COLO829 (cell line): ENCODE measurements at places on chromosomes 7 and 10.

DNA sequence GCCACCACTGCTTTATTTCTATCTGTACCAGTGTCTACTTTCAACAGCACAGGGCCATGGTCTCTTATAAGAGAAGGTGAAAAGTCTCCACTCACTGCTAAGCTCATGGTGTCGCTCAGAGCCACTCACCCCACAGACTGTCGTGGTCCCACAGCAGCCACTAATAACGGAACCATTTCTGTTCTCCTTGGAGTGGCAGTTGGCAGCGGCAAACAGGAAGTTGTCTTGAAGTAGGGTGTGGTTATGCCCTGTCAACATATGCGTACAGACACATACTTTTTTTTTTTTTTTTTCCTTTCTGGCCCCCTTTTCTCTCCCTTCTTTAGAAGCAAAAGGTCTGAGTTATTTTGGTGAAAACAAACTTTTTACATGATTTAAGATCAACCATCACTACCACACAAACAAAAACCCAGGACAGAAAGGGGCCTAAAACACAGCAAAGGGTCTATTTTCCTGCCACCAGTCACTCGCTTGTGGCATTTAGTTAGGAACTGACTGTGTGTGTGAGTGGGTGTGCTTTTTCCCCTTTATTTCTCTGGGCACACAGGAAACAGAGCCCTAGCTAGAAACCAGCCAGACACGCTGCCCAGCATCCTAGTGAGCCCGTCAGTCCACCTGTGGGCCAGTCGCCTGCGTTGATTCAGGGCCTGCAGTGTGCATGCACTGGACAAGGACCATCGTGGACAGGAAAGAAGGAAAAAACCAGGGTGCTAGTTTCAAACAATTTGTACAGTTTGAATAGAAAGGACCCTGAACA is 96.7 kb upstream of the EFCAB10 start:
- no peak for DNase-seq

DNA sequence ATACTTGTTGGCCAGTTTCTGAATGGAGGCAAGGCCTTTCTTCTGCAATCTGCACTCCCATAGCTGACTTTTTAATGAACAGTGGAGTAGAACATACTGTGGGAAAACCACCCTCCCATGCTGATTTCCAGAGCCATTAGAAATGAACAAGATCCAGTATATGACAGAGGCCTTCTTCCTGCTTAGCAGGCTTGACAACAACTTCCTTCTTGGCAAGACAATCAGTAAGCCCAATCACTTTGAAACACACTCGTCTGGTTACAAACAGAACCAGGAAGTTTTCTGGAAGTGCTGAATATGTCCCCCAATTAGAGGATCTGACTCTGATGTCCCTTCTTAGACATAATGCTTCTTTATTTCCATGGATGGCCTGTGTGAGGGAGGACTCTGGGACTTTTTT is 103.4 kb downstream of the SAMD9 start:
- no peak for DNase-seq

DNA sequence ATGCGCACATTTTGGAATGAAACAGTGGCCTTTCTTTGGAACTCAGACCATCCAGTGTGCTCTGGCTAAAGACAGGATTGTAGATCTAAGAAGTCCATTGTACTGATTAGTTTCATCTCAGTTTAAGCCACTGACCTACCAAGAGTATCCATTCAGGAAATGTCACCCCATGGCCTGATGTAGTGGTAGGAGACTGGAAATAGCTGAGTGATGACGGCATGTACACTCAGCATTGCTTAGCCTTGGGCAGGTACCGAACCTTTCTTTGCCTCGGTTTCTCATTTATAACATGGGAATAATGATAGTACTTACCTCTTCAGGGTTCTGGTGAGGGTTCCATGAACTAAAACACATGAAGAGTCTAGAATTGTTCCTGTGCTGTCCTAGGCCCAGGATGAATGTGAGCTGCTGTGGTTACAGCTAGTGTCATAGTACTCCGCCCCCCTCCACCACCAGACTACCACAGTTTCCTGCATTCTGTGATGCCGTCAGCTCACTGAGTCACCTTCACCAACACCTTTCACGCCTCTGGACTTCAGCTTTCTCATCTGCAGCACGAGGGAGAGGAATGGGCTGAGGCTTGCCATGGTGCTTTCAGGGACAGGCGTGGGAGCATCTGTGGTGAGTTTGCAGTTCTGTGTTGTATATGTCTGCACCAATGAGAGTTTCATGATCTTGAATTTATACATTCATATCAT is 484.0 kb upstream of the GALNT17 start:
- DNase-seq, result no peak

DNA sequence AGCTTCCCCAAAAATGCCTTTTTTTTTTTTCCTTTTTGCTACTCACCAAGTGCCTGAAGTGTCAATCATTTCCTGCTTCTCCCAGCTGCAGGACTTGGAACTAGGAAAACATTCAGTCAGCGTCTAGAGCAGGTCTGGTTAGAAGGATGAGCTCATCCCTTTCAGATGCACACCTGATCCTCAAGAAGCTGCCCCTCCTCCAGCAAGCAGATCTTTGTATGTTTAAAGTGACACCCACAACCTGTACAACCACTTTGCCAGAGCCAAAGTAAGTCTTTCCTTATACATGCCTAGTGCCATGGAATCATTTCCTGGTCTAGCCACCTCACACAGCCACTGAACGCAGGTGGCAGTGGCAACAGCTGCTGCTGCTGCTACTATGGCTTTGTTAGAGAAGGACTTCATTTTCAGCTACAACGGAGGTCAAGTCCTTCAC is 10.4 kb upstream of the USP54 start:
- no peak for DNase-seq

DNA sequence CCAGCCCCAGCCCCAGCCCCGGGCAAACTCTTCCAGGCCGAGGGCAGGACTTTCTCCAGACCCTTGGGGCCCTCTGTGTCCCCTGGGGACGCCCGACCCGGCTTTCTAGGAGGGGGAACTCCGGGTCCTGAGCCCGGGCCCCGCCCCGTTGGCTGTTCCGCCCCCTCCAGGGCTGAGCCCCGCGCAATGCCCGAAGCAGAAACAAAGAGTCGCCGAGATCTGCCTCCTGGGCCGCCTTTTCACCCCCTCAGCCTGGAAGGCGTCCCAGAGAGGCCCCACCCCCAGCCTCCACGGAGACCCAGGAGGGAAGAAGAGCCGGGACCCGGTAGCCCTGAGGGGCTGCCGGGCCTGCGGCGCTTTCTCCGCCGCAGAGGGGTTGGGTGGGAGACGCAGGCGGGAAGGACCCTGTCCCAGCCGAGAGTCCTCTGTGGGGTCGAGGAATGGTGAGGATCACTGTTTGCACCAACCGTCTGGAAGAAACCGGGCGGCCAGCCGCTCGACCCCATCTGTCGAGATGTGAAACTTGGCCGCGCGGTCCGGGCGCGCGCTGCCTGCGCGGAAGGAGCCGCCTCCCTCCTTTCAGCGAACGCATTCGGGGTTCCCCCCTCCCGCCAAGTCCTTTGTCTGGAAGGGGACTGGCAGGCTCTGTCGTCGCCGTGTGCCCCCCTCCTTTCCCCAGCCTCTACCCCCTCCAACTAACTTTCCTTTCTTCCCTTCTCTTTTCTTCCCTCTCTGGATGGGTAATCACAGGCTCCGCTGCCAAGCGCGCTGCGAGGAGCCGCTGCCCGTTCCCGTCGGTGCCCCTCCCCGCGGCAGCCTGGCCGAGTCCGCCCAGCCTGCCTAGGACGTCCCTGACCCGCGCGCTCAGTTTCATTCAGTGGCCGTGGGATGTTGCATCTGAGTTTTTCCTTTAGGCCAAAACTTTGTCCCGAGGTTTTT is 10.2 kb downstream of the EN2 start:
- no peak for DNase-seq

GRCh38 chr7:37915438-37915837 is 1.2 kb downstream of the SFRP4 start:
- no peak for DNase-seq

GRCh38 chr7:108717781-108718180 is 148.1 kb downstream of the DNAJB9 start:
- no peak for DNase-seq

DNA sequence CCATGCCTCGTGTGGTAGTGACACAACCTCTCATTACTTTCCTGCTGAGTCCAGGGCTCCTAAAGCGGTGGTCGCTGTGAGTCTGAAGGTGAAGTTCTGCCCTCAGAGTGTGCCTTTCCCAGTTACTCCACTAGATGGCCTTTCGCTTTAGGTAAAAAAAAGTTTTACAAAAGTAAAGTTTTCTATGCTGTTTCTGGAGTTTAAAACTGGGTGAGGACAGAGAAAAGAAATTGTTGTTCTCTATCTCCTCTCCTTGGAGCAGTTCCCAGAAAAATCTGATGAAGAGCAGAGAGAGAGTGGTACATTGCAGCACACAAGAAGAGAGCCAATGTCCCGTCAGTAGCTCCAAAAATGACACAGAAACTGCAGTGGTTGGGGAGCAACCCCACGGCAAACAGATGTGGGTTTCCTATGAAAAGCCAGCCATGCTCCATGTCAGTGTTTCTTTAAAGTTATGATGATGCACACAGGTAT is 257.1 kb downstream of the GLI3 start:
- DNase-seq, result peak; percentile 63

DNA sequence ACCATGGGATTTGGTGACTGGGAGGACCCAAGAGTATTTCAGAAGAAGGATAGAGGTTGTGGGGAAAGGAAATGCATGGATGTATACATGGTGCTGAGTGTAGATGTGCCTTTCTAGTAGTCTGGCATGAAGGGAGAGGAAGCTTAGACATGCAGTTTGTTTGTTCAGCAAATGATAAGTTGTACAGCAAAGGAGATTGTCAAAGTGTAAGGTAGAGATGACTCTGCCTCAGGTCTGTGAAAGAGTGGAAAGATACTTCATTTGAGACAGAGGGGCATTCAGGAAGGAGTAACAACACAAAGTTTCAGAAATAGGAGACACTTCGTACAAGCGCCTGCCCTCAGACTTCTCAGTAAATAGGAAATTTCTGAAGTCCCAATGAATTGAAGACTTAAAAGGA is 152.3 kb downstream of the CELF2 start:
- DNase-seq, result no peak

DNA sequence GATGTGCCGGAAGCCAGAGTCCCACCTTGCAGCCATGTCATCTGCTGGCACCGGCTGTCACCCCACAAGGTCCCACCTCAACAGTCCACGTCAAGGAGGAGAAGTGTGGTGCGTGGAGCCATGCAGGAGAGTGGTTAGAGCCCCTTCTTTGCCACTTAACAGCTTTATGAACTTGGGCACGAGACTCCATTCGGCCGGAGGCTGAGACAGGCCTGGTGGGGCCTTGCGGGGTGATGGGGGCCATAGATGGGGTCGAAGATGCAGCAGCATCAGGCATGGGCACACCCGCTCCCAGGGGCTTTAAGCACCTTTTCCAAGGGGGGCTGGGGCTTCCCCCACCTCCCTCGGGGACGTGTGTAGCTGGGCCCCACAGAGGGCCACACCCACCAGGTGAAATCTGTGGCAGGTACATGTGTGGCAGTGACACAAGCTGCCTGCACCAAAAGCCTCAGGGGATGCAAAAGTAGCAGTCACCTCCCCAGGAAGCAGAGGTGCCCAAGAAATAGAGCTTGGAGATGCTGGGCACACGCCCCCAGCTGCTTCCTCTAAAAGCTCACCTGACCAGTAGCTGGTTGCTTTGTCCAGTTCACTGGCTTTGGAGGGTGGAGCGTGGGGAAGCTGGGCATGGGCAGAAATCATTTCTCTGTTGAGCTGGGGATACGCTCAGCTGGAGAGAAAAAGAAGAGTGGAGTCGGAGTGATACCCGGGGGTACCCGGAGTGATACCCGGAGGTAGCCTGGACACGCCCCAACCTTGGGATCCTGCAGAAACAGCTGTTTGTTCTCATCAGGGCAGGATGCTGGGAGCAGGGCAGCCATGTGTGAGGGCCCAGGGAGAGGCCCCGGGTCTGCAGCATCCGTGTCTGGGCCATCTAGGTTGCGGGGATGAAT is 199.8 kb downstream of the EBF3 start:
- no peak for DNase-seq

DNA sequence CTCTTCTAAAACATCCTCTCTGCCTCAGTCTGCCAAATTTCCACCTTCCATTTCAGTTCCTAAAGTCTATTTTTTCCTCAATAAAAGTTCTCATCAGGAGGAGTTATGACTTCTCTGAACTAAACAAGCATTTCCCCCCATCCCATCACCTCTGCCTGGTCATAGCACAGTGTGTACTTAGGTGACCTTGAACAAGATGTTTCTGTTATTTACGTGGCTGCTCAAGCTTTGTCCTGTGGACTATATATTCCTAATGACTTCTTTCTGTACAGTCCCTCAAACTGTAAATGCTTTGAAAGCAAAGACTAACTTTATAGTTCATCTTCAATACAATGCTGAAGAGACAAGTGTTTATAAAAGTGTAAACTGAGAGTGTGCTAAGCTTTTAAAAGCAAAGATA is 166.9 kb downstream of the CPEB3 start:
- DNase-seq, result no peak

GRCh38 chr10:77537071-77537470 is 100.5 kb downstream of the KCNMA1 start:
- no peak for DNase-seq

GRCh38 chr7:139725858-139726484 is 51.8 kb downstream of the HIPK2 start:
- DNase-seq, result no peak

GRCh38 chr7:130476297-130477150 is 15.4 kb upstream of the MEST start:
- no peak for DNase-seq

- DNase-seq, result no peak
Measured at GRCh38 chr7:122212754-122213153, 68.7 kb upstream of the AASS start.

DNA sequence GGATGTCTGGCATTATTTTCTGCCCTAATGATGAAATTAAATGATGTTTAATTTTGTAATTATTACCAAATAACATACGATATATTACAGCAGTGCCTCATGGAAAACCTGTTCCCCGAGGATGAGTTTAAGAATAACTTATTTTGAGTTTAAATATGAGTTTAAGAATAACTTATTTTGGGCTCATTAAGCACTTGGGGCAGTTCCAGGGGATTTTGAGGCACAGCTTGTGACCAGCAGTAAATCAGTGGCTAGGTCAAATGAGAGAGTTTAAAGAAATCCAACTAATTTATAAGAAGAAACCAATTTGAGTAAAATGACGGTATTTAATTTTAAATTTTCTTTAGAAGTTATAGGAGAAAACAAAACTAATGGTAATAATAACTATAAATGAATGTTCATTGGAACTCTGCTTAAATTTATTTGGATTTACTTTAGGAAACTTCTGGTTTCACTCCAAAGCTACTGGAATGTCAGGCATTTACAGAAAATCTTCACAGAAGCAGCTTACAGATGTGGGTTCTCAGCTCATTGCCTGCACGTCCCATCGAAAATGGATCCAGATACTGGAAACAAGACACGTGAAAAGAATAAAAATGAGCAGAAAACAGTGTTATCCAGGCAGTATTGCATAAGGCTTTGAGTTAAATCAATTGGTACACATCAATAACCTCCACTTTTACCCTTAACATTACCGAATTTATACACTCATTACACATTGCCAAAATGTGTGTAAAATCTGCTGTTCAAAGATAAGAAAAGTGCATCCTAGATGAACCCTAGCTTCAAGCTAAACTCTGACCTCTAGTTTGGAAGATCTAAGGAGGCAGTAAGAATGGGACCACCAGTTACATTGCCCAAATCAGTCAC is 784.5 kb upstream of the IGFBP3 start:
- DNase-seq, result no peak
